Mesothelial cell of epicardium (in vitro differentiated cells): ENCODE measurements at places on chromosomes 7 and 10. TPM values are rescaled to one million over a fixed set of nuclear protein-coding genes. Genes with fewer than 3 reads are reported as not detected.

Gene INHBA
- 47.6 to 51.4 TPM (median 50.6 TPM) in 3 replicates for total RNA-seq

Gene IFIT1B
- total RNA-seq = not detected in 3 replicates

Gene TMEM229A
- 0.59 to 0.69 TPM (median 0.66 TPM) in 3 replicates for total RNA-seq

Gene EVX1
- total RNA-seq = 1.4 to 2.1 TPM (median 1.8 TPM) in 3 replicates

Gene PRSS1
- total RNA-seq = not detected in 3 replicates

Gene AS3MT
- 8.7 to 12.8 TPM (median 8.7 TPM) in 3 replicates for total RNA-seq

DNA sequence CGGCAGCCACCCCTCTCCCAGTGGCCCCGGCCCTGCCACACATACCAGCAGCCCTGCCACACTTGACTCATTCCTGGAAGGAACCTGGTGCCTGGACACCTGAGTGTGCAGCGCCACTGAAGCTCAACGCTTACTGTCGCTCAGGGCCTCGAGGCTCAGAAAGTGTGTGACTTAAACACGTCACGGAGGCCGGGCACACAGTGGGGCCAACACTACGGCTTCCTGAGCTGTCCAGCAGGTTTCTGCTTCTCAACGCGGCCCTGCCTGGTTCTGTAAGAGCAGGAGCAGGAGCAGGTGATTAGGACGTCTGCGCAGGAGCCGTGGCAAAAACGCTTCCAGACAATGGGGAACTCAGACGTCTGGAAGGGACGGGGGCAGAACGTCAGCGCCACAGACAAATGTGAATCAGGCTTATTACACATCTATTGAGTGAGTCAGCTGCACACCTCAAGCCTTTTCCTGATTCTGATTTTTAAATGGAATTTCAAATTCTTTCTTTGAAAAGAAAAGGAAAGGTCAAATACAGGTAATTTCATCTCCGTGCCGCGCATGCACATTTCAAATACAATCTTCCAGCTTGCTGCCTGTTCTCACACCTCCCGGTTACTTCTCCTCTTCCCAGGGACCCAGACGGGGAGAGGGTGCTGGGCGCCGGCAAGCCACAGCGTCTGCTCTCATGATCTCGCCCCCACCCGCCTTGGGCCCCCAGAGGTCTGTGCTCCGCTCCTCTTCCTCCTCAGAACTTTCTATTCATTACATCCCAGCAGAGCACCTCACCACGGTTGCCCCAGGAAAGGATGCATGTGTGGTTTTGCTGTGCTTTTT lies 66.6 kb downstream of the ADARB2 start:
- no peak for DNase-seq
- no peaks in the 10 kb centered on the region for H3K36me3 ChIP-seq
- H3K27ac ChIP-seq = no peak overlapping the region
- peaks cover 10% of the 10 kb centered on the region for H3K27me3 ChIP-seq
- H3K4me3 ChIP-seq = no peak overlapping the region

DNA sequence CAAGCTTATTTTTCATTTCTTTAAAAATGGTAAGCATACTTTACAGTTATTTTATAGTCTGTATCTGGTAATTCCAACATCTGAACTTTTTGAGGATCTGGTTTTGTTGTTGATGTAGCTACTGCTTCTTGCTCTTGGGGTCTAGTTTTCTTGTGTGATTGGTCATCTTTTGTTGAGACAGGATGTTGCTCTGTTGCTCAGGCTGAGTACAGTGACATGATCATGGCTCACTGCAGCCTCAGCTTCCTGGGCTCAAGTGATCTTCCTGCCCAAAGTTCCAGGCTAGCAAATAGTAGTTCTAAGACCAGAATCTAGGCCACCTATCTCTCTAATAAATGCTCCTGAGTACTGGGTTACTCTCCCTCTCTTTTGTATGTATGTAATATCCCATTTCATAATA lies 75.7 kb downstream of the NRCAM start:
- peaks cover 13% of the 10 kb centered on the region for H3K4me1 ChIP-seq
- no peak overlapping the region for H3K4me3 ChIP-seq
- H3K27me3 ChIP-seq = peaks cover 2% of the 10 kb centered on the region
- H3K27ac ChIP-seq = no peak overlapping the region
- no peak for DNase-seq

DNA sequence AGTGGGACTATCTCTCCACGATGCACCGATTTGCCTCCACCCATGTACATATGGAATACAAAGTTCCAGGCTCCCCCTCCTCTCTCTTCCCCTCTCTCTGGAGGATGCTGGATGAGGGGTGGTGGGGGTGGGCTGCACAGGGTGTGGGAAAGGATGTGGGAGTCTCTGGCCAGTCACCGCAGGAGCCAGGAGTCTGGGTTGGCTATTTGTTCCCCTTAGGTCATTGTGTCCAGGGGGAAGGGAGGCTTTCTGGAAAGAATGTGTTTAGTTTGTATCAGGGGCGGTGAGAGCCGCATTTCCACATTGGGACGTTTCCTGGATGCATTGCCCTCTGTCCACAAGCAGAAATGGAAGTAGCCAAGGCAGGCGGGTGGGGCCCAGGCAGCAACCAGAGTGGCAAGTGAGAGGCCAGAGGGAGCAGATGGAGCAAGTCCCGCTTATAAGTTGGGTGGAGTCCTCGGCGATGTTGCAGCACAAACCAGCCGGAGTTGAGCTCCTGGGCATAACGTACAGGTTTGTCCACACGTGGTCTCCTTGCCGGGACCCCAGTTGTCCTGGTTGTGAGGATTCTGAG lies 63.3 kb downstream of the ZNF777 start:
- H3K4me3 ChIP-seq = no peak overlapping the region
- no peak for DNase-seq
- no peak overlapping the region for H3K27ac ChIP-seq

GRCh38 chr10:132721725-132722124 lies 64.2 kb downstream of the NKX6-2 start:
- H3K27me3 ChIP-seq = no peaks in the 10 kb centered on the region
- H3K36me3 ChIP-seq = peaks cover 19% of the 10 kb centered on the region
- H3K27ac ChIP-seq = peak overlapping the region; percentile 25
- H3K4me1 ChIP-seq = peaks cover 3% of the 10 kb centered on the region

DNA sequence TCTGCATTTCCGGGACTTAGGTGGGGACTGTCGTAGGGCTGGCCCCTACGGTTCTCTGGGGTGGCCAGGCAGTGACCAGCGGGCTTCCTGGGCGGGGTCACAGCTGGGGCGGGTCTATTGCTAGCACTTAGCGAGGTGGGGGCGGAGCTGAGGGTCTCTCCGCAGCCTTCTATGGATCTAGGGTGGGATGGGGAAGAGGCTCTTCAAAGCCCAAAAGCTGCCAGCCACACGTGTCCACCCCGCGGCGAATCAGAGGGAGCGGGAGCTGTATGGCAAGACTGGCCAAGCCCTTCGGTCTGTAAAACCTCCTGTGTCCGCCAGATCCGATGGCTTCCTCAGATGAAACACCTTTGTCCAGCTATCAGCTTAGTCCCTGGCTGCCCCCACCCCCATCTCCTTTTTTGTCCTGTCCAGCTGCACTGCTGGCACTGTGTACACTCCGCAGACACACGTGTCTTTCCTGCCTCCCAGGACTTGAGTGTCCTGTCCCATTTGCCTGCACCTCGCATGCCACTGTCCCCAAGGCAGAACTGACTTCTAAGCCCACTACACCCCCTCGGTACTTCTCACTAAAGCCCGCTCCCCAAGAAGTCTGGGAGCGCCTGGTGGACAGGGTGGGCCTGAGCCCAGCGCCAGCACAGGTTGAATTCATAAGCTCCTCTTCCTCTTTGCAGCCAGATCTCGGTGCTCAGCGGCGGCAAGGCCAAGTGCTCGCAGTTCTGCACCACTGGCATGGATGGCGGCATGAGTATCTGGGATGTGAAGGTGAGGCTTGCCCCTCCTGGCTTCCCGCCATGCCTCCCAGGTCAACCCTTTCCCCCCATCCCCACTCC lies 14.8 kb downstream of the PDAP1 start:
- H3K27ac ChIP-seq = peak overlapping the region; percentile 82
- peak overlapping the region; percentile 86 for H3K4me3 ChIP-seq
- H3K4me1 ChIP-seq = peaks cover 14% of the 10 kb centered on the region

DNA sequence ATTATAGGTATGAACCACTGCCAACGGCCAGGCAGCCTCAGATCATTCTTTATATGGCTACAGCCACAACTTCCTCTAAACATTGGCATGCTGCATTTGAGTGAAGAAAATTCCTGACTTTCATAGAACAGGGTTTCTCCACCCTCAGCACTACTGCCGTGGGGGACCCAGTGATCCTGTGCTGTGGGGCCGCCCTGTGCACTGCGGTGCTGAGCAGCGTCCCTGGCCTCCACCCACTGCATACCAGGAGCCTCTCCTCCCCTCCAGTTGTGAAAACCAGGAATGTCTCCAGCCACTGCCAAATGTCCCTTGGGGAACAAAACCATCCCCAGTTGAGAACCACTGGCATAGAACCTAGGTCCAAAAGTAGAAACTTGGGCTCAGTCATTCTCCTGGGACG lies 15.8 kb downstream of the CNPY1 start:
- no peak for DNase-seq
- H3K4me1 ChIP-seq = peaks cover 12% of the 10 kb centered on the region
- no peak overlapping the region for H3K27ac ChIP-seq
- peaks cover 97% of the 10 kb centered on the region for H3K27me3 ChIP-seq
- H3K4me3 ChIP-seq = no peak overlapping the region

DNA sequence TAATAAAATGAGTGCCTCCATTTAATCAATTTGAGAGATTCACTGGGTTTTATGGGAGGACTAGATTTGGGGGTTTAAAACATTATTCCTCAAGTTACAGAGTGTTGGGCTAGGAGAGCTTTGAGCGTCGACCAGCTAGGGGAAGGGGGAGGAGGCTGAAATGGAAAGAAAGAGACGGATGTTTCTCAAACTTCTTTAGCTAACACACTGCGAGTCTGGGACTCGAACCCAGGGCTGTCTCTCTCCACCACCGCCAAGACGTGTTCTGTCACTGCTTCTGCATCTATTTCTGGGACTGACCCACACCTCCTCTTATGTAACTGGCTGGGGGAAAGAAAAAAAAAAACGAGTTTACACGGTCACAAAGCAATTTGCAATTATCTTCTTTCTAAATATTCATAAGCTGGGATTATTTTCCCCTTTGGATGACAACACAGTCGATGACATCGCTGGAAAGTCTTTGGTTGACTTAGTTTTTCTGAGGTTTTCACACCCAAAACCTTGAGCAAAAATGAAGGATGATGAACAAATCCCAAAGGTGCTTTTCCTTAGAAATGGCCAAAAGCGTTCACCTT lies 27.2 kb downstream of the CHST15 start:
- DNase-seq = no peak
- H3K27ac ChIP-seq = peak overlapping the region; percentile 86
- peaks cover 71% of the 10 kb centered on the region for H3K4me1 ChIP-seq
- peak overlapping the region; percentile 58 for H3K4me3 ChIP-seq

GRCh38 chr7:132276234-132276630 lies 300.0 kb downstream of the PLXNA4 start:
- peaks cover 57% of the 10 kb centered on the region for H3K27me3 ChIP-seq
- no peak for DNase-seq
- H3K27ac ChIP-seq = no peak overlapping the region
- H3K4me3 ChIP-seq = no peak overlapping the region
- H3K4me1 ChIP-seq = peaks cover 3% of the 10 kb centered on the region

GRCh38 chr7:37930226-37930948 lies 9.9 kb downstream of the EPDR1 start:
- no peaks in the 10 kb centered on the region for H3K36me3 ChIP-seq
- H3K4me1 ChIP-seq = no peaks in the 10 kb centered on the region
- H3K27ac ChIP-seq = peak overlapping the region; percentile 44

GRCh38 chr10:26222563-26222962 lies 6.0 kb downstream of the GAD2 start:
- no peaks in the 10 kb centered on the region for H3K36me3 ChIP-seq
- no peak overlapping the region for H3K27ac ChIP-seq
- DNase-seq = no peak
- peaks cover 3% of the 10 kb centered on the region for H3K4me1 ChIP-seq
- H3K4me3 ChIP-seq = no peak overlapping the region

GRCh38 chr7:42722716-42723115 lies 189.2 kb downstream of the C7orf25 start:
- peaks cover 5% of the 10 kb centered on the region for H3K4me1 ChIP-seq
- no peak for DNase-seq
- H3K36me3 ChIP-seq = no peaks in the 10 kb centered on the region

DNA sequence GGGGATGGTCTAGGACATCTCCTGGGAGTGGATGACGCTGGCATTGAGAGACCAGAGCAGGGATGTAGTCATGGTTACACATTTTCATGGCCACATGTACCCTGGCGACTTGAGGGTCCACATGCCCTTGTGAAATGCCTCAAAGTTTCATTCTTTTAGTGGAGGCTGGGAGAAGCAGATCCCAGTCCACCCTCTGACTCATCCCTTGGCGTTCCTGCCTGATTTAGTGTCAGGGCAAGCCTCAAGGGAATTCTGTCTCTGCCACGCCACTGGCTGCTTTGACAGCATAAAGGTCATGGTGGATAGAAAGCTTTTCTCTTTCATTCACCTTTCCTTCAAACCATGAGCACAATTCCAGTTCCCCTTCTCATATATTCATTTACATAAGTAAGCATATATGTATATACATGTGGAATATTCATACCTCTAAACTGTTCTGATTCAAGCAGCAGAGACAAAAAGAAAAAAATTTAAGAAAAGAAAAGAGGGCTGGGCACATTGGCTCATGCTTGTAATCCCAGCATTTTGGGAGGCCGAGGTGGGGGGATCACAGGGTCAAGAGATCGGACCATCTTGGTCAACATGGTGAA lies 21.8 kb upstream of the KIF5B start:
- no peak for DNase-seq

GRCh38 chr10:99788598-99789256 lies 6.3 kb downstream of the ABCC2 start:
- H3K36me3 ChIP-seq = peaks cover 2% of the 10 kb centered on the region
- no peak overlapping the region for H3K4me3 ChIP-seq
- no peak for DNase-seq
- H3K27me3 ChIP-seq = no peaks in the 10 kb centered on the region
- H3K27ac ChIP-seq = no peak overlapping the region

DNA sequence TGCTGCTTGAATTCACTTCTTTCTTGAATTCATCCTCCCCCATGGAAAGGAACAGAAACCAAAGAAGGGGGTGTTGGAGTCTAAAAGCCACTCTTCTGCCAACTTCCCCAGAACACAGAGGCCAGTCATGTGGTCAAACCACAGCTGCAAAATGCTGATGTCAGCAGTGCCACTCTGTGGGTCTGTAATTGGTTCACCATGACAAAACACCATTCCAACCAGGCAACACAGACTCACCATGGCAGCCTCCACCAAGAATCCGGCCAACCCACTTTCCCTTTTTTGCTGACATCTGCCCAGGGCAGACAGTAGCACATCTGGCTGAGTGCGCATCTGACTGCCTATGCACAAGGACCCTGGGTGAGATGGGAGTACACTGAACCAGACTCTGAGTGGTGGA lies 16.8 kb downstream of the OSBPL3 start:
- no peaks in the 10 kb centered on the region for H3K36me3 ChIP-seq
- H3K27me3 ChIP-seq = no peaks in the 10 kb centered on the region
- H3K27ac ChIP-seq = no peak overlapping the region
- no peak for DNase-seq

DNA sequence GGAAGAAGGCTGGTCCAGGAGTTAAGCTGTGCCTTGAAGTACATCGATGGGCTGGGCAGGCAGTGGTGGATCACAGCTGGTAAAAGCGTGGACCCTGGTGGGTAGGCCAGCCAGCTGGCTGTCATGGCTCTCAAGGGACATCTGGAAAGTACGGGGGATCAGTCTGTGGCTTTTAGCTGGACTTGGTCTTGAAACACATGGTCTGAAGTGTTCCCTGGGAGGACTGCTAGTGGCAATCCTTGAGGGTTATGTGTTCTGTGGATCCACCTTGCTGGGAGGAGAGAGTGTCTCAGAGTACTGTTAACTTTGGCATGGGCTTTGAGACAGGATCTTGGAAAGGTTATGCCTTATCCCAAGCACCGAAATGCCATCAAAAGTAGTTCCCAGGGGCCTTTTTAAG lies 754.3 kb downstream of the SUGCT start:
- H3K4me1 ChIP-seq = peaks cover 3% of the 10 kb centered on the region
- H3K36me3 ChIP-seq = peaks cover 10% of the 10 kb centered on the region
- no peak overlapping the region for H3K4me3 ChIP-seq
- H3K27me3 ChIP-seq = no peaks in the 10 kb centered on the region
- DNase-seq = no peak
- no peak overlapping the region for H3K27ac ChIP-seq
